ENCODE measurements at places on chromosomes 4 and X.

DNA sequence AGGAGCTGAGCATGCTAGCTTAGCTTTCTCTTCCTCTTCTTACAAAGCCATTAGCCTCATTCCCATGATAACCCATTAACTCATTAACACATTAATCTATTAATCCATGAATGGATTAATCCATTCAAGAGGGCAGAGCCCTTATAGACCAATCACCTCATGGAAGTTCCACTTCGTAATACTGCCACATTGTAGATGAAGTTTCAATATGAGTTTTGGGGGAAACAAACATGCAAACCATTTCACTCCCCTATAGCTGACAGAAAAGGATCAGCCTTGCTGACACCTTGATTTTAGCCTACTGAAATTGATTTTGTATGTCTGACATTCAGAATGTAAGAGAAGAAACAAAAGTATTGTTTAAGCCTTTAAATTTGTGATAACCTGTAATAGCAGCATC lies 251.8 kb upstream of the GALNTL6 start:
- DNase-seq, result no peak

- no peak for DNase-seq
Observed at GRCh38 chrX:31139961-31140360, 68.1 kb upstream of the FTHL17 start.

DNA sequence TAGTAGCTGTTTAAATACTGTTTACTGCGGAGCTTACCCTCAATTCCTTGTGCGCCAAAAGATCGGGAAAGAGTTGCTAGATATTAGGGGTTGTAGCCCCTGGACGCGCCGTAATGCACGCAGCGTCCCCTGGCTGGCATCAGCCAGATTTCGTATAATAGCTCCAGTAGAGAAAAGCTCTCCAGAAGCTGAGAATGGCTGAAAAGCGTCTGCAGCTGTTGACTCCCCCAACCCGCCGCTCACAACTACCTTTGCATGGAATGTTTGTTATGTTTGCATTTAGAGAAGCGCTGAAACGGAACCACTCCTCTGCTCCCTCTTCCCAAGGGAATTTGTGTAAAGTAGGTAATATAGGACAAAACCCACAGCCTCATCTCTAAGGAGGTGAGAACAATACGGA lies 3.7 kb downstream of the DOCK11 start:
- DNase-seq, result no peak

DNA sequence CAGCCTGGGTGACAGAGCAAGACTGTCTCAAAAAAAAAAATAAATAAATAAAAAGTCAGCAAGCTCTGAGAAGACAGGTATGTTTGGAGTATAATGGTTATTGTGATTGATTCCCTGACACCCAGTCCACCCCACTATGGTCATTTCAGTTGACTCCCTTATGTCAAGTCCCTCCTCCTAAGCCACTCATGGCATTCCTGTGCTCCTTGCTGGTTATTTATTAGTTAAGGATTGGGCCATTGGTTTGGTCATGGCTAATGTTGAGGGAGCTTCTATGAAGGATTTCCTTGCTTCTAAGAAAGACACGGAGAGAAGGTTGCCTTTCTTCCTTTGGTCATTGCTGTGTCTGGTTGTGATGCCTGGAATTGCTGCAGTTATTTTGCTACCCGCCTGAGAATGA lies 140.1 kb downstream of the UCHL1 start:
- DNase-seq, result no peak

GRCh38 chr4:7771541-7772507 lies 167.8 kb downstream of the AFAP1 start:
- no peak for DNase-seq
